ENCODE measurements at places on chromosomes 6 and 20.
A peak's percentile ranks its signal among the peaks of the same experiment; 100 is the strongest.

GRCh38 chr20:600736-601135 is 9.4 kb downstream of the TCF15 start:
- DNase-seq, result no peak

DNA sequence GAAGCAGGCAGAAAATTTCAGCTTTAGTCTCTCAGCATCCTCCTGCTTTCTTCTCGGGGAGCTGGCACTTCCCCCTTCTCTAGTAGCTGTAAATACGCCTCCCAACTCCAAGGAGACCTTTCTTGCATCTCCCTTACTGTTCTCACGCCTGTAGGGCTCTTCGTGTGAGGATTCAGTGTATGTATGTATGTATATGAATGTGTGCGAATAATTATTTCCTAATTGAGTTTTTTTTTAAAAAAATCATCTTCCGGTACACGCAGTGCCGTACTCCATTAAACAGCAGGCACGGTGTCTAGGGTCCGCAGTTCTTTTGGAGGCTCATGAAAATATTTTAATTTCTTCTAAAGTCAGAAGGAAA is 85.4 kb downstream of the HFE start:
- peak; percentile 60 for DNase-seq

DNA sequence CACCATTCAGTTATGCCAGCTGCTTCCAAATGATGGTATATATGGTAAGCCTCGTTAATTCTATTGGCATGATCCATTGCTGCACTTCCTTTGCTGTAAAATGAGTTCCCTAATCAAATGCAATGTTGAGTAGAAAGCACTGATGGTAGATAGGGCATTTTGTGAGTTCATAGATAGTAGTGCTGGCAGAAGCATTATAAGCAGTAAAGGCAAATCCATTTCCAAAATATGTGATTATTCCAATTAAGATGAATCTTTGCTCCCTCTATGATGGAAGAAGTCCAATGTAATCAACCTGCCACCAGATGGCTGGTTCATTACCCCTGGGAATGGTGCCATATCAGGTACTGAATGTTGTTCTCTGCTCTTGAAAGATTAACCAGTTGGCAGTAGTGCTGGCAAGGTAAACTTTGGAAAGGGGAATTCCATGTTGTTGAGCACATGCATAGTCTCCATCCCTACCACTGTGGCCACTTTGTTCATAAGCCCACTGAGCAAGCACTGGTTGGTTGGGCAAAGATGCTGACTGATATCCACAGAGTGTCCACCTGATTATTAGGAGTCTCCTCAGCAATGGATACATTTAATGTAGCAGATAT is 5.6 kb upstream of the TBPL1 start:
- peak; percentile 52 for DNase-seq

DNA sequence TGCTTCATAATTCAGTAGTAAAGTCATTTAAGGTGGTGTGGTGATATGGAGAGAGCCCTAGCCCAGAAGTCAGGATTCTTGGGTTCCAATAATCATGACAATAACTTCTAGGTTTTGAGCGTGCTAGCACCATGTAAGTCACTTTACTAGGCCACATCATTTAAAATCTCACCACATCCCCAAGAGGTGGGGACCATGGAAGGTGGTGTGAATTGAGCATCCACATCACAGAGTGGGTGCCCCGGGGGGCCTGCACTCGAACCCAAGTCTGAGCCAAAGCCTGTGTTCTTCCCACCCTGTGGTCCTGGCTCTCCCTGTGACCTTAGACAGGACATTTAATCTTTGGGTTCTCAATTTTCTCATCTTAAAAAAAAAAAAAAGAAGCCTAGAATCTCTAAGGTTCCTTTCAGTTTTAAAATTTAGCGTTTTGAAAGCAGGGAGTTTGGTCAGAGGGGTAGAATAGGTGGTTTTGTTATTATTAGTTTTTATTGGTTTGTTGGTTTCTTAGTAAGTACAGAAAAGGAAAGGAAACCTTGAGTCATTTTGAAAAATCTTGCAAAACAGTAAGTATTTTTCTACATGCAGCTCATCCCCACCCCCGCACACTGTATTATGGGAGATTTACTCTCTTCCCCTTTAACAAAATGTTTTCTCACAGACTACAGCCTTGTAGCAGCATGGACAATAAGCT is 26.4 kb downstream of the ARMC2 start:
- no peak for DNase-seq

- DNase-seq, result no peak
These were observed 198.9 kb upstream of the SSTR4 start for GRCh38 chr20:22836211-22836610.

DNA sequence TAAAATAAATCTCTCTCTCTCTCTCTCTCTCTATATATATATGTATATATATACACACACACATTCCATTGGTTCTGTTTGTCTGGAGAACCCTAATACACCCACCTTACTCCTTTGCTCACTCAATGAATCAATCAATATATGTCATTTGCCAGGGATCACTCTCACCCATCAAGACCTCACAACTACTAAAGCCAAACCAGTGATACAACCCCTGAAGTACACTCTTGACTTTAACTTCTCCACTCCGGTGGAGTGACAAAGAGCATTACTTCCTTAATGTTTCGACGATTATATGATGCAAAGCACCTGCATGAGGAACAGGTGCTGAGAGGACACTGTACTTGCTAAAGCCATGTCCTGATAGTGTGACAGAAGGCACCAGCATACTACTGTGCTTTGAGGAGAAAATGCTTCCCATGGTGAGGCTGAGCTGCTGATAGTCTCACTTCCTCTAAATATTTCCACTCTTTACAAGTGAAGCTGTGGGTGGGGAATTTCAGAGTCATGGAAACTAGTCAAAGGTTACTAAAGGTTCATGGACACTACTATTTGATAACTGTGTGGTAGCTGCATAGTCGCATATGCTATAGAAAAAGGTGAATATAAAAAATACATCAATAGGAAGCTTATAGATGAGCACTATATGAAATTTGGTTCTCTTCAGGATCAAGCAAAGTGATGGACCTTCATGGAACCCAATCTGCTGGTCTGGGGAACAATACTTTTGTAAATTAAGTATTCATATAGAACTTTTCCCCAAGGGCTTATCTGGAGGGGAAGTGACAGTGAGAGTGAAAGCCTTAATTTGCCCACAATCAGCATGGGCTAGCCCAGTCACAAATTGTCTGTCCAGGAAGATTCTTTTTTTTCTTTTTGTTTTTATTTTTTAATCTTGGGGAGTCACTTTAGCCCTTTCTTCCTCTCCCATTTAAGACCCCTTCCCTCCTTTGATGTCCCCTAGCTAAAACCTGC is 141.9 kb upstream of the NEDD9 start:
- no peak for DNase-seq

GRCh38 chr6:45843848-45844521 is 171.7 kb downstream of the CLIC5 start:
- no peak for DNase-seq

DNA sequence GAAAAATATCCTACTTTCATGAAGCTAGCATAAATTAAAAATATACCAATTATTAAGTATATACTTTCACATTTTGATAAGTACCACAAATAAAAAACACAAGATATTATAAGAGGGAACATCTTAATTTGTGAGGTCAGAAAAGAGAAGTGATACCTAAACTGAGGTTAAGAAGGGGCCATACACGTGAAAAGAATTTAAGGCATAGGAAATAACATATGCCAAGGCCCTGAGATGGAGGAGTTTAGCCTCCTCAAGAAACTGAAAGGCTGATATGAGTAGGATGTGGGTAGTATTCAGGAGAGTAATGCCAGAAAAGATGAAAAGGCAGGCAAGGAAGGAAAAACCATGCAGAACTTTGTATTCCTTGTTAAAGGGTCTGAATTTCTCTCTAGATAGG is 116.6 kb upstream of the HTR1E start:
- DNase-seq, result no peak

DNA sequence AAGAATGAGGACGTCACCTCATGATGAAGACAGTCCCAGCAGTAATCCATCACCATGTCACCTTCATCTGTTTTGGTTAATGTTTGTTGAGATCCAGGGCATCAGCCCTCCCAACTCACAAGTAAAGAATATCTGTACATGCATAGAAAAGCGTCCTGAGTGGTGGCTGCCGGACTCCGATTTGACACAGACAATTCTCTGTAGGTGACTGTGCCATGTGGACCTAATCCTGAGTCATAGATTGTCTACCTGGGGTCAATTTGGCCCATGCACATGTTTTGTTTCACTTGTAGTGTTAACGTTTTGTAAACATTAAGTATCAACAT is 168.4 kb upstream of the UST start:
- DNase-seq, result no peak

DNA sequence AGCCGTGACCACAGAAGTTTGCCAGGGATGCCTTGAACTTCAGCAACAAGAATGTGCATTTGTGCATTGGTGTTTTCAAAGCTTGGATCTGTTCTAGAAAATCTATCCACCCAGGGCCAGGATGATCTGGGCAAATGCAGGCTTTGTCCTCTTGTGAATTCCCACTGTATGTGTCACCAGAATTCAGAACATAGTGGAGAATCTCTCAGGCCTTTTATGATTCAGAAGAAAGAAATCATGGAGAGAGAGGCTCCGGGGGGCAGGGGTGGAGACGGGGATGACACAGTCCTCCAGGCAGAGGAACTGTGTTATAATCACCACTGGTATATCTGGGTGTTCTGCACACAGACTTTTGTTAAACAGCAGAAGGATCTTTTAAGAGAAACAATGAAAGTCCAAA is 304.1 kb downstream of the CDH4 start:
- DNase-seq, result no peak

DNA sequence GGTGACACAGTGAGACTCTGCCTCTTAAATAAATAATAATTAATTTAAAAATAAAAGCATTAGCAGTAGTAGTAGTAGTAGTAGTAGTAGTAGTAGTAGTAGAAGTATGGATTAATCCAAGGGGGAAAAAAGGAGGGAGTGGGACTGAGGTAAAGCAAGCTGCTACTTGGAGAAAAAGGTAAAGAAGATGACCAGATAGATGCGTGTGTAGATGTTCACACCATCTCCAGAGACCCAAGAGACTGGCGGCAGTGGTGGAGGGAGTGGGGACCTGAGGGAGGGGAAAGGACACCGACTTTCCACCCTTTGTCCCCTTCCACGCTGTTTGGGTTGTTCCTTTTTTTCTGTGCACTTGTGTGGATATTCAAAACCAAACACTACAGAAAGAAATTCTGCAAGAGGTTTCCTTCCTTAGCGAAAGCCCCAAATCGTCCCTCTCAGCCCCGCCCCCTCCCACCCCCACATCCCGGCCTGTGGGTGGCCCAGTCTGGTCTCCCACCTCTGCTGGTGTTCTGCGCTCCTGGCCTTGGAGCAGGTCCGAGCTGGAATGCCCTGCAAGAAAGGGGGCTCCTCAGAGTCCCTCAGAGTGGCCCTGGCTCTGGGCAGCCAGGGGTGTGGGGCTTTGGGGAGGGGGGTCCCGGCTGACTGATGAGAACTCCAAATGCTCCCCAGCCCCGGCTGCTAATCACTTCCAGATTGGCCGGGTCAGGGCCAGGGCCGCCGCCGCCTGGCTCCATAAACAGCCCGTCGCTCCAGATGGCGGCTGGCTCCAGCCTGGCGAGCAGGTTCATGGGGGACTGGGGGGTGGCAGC is 60.2 kb downstream of the UBE2V1 start:
- DNase-seq, result no peak

DNA sequence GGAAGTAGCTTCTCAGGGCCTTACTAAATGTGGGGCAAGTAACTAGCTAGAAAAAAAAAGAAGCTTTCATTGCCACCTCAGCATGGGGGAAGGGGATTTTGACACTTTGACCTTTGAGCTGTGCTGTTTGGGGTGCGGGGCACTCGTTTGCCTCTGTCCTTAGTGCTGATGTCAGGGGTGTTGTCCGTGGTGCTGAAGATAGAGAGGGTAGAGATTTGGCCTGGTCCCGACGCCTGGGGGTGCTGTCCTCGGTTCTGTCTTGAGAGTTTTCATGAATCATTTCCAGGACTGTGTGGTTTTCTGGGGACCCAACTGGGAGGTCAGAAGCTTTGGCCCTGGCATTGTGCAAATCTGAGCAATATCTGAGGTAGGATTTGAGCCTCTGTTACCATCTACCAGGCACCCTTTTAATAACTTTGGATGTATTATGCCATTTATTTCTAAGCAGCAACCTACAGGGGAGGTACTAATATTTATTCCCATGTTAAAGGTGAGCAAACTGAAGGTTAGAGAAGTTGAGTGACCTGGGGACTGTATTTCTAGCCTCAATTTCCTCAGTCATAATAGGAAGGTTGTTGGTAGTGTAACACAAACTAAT is 78.0 kb downstream of the DLGAP4 start:
- no peak for DNase-seq

GRCh38 chr6:71977884-71978283 is 91.5 kb downstream of the RIMS1 start:
- no peak for DNase-seq

DNA sequence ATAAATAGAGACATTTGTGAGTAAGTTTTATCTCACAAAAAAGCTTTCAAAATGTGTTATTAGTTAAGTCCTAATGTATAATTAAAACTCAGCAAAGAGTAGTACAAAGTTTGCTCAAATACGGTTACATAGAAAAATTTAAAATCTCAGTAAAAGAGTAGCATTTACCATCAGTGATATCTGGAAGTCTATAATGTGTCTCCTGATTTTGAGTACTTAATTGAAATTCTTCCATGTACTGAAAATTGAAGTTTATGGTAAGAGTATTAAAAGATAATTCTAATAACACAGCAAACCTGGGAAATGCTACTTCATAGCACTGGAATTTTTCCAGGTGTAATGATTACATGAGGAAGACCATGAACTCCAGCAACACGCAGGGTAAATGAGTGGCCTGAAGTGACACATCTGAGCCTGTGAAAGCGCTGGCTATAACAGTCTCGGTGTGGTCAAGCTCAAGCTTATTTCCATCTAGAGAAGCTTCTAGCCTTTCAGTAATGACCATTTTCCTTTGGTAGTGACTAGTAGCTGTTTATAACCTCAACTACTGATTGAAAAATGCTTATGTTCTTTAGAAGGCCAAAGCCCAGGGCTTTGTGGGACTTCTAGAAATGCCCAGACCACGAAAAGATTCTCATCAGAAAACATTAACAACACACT is 203.2 kb downstream of the ISM1 start:
- DNase-seq, result no peak

DNA sequence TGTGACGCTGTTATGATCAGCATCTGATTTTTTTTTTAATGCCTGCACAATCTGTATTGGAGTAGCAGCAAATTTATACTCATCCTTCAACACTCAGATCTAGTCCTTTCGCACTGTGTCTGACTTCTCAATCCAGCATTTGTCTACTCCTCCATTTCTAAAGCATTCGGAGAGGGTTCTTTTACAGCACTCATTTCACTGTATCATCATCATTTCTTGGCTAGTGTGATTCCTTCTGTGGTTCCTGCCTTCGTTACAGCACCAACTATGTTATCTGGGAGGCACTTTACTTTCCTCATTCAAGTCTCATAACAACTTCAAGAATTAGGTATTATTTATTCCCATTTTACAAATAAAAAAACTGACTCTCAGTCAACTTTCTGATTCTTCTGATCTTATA is 18.0 kb downstream of the NUDT3 start:
- DNase-seq, result no peak

GRCh38 chr20:63739130-63740069 is at the start of gene SLC2A4RG:
SLC2A4RG (plus strand) TSS chr20:63739776; CDS start chr20:63739913, 137 bp downstream.
- DNase-seq, result peak; percentile 98

GRCh38 chr6:24108056-24108455 is 18.0 kb upstream of the NRSN1 start:
- no peak for DNase-seq
